ENCODE measurements at places on chromosomes 11 and 22. TPM values are rescaled to one million over a fixed set of nuclear protein-coding genes. Genes with fewer than 3 reads are reported as not detected.

Gene KCNA4
- not detected for polyA plus RNA-seq

Gene C11orf71
- polyA plus RNA-seq = 3.4 TPM

Gene PRODH
- 4.5 TPM for polyA plus RNA-seq

Gene STX3
- polyA plus RNA-seq = 3.8 TPM

Gene SORL1
- 0.13 TPM for polyA plus RNA-seq

Gene KDM4E
- not detected for polyA plus RNA-seq

Gene POU2AF1
- 0.01 TPM for polyA plus RNA-seq

Gene APOBEC3F
- 0.48 TPM for polyA plus RNA-seq

Gene PTPN5
- 0.61 TPM for polyA plus RNA-seq

Gene OR52E2
- not detected for polyA plus RNA-seq

Gene RBMXL2
- polyA plus RNA-seq = not detected

Gene TPBGL
- 0.01 TPM for polyA plus RNA-seq

Gene MMP1
- 0.03 TPM for polyA plus RNA-seq

Gene CDC42BPG
- polyA plus RNA-seq = 0.05 TPM

Gene P2RY2
- polyA plus RNA-seq = 43.8 TPM

Gene HDAC10
- polyA plus RNA-seq = 4.3 TPM

Gene OR51G1
- polyA plus RNA-seq = not detected

Gene PYGM
- polyA plus RNA-seq = 511 TPM

Gene TCN2
- polyA plus RNA-seq = 9.9 TPM

Gene RCOR2
- polyA plus RNA-seq = 0.91 TPM

Gene LIF
- 0.14 TPM for polyA plus RNA-seq

Gene FGF4
- polyA plus RNA-seq = not detected

Gene SLC25A17
- polyA plus RNA-seq = 4.6 TPM

Gene CNTF
- polyA plus RNA-seq = 1.3 TPM

Gene STK33
- 0.30 TPM for polyA plus RNA-seq

Gene APOL5
- polyA plus RNA-seq = 0.15 TPM

Gene SMIM35
- not detected for polyA plus RNA-seq

Gene APOA5
- 0.05 TPM for polyA plus RNA-seq

Gene OR6T1
- not detected for polyA plus RNA-seq

Gene HBG2
- not detected for polyA plus RNA-seq

Gene OR4C16
- polyA plus RNA-seq = not detected

Gene MISFA
- polyA plus RNA-seq = 1.4 TPM

Gene DDT
- polyA plus RNA-seq = 155 TPM

Gene SGSM1
- polyA plus RNA-seq = 0.03 TPM

Gene CHCHD10
- polyA plus RNA-seq = 645 TPM

Gene OR51B4
- polyA plus RNA-seq = not detected

Gene C1QTNF5
- polyA plus RNA-seq = 4.7 TPM

Gene AIFM3
- 0.77 TPM for polyA plus RNA-seq

Gene SLC22A8
- not detected for polyA plus RNA-seq

Gene TRIM66
- 0.46 TPM for polyA plus RNA-seq

Gene DEFB131B
- not detected for polyA plus RNA-seq

Gene LBHD1
- 1.6 TPM for polyA plus RNA-seq

Gene NCAM1
- polyA plus RNA-seq = 2.2 TPM

Gene ABCC8
- 0.32 TPM for polyA plus RNA-seq

Gene UBQLNL
- 0.04 TPM for polyA plus RNA-seq

Gene SLC5A1
- polyA plus RNA-seq = 0.38 TPM

Gene ACRV1
- polyA plus RNA-seq = 0.03 TPM

Gene CCDC116
- 0.07 TPM for polyA plus RNA-seq

Gene FOSL1
- 257 TPM for polyA plus RNA-seq

Gene KRTAP5-8
- not detected for polyA plus RNA-seq

Gene H19
- polyA plus RNA-seq = 4,933 TPM

Gene PLEKHA7
- 1.2 TPM for polyA plus RNA-seq

All from psoas muscle (tissue), 8 donors.